ENCODE measurements at places on chromosomes 6 and 20.

DNA sequence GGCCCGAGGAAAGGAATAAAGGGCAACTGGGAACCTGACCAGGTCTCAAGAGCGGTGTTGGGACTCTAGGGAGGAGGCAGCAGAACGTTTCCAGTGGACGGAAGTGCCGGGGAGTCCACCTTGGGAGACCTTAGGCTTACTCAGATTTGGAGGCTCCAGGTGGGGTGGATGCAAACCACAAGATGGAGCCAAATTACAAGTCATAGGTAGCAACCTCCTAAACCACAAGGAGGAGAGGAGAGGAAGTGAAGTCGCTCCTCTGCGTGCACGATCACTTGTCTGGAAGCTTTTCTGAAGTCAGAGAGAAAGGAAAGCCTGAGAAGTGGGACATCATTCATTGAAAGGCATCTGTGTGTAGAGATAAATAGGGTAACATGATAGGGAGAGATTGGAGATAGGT lies 9.3 kb downstream of the HLA-DOA start:
- DNase-seq, result no peak

DNA sequence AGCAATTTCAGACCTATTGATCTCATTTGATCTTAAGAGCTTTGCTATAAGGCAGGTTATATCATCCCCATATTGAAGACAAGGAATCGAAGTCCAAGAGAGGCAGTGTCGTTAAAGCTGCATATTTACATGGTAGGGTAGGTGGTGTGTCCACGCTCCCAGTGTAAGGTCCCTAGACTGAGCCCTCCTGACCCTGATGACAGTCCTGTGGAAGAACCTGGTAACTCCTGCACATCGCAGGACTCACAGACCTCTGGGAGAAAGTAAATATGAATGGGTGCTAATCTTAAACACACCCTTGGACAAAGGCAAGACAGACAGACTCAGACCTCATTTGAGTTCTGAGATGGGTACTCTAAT lies 602 bp upstream of the HLA-DPB1 start:
- DNase-seq, result no peak

DNA sequence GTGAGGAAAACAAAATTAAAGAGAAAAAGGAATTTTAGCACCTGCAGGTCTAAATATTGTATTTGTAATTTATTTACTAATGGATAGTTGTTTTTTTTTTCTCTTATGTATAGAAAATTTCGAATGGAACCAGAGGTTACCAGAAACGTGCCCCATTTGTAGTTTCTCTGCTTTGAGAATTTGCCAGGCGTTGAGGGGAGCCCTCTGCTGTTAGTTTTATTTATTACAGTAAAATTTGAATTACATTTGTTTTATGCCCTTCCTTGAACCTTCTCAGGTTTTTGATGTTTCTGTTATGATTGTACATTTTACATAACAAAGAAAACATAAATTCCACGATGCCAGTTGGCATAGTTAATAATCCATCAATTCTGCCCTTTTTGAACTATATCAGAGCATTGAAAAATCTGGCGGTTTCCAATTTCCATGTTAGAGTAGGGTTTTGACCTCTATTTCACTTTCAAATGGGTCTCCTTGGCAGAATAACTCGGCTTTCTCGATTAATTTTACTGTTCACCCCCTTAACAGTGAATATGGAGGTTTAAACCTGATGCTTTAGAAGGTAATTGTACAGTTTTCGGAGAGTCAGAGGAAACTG lies 35.1 kb upstream of the RFPL4B start:
- peak; percentile 38 for DNase-seq

- DNase-seq, result no peak
Observed at GRCh38 chr6:161564952-161565351, 291.1 kb upstream of the AGPAT4 start.

DNA sequence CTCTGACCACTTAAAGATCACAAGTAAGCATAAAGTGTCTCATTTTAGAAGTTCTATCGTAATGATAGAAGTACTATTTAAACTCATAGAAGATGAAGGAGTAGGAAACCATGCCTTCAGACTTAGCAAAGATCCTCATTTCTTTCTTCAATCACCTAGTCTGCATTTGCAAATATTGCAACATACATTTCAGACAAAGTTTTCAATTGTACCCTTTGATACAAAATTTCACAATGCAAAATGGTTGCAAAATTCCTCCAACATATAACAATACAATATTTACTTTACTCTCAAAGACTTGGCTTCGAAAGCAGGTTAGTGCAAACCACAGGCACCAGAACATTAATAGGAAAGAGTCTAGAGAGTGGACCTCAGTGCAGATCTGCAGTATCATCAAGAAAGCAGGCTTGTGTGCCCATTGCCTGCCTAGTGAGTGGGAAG lies 16.1 kb upstream of the ROS1 start:
- DNase-seq, result peak; percentile 68

DNA sequence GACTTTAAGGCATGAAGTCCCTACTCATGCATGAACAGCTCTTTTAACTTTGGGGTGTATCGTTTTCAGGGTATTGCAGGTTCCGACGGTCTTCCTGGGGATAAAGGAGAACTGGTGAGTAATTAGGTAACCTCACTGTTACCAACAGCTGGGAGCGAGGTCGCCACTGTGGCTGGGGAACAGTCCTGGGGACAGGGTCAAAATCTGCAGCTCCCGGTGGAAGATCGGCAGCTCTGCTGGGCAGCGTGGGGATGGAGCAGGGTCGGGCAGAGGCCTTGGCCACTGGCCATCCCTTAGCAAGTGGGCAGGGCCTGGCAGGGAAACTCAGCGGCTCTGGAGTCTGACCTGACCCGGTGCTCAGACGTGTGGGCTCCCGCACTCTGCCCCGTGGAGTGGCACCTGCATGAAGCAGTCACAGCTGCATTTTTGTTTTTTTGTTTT lies 16.1 kb downstream of the COL9A3 start:
- DNase-seq, result no peak

DNA sequence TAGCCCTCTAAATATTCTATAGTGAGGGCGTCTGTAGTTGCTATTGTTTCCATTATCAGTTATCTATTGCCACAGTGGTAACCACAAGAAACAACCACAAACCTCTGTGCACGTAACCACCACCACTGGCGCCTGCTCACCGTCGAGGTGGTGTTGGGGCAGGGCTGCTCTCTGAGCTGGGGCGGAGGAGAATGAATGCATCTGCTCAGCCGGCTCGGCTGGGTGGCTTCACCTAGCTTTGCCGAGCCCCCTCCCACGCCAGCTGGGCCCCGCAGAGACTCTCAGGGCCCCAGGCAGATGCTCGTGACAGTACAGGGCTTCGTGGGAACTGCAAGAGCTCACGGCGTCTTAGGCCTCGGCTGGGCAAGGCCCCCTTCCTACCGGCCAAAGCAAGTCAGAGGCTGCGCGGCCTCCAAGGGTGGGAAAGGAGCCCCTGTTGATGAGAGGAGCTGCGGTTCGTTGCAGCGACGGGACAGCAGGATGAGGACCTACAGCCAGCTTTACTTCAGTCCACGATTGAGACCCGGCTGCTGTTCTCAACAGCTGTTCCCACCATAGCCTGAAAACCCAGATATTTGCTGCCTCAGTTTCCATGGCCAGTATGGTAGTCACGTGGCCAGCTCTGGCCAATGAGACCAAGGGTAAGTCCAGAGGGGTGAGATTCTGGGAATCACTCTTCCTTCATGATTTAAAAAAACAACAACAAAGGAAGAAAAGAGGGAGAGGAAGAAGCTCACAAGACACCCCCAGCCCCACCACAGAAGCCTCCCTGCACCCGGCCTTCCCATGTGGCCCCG lies 120.2 kb upstream of the AFDN start:
- no peak for DNase-seq

GRCh38 chr6:159372333-159372732 lies 203.1 kb downstream of the FNDC1 start:
- DNase-seq, result no peak
